ENCODE measurements at places on chromosomes 5 and 9.

GRCh38 chr5:163434401-163434866 is 3.0 kb upstream of the CCNG1 start:
- DNase-seq = no peak

- DNase-seq = no peak
These were observed 85.4 kb downstream of the TMEM161B start for GRCh38 chr5:88183255-88183654.

GRCh38 chr5:100889165-100889743 is 13.8 kb downstream of the ST8SIA4 start:
- no peak for DNase-seq

DNA sequence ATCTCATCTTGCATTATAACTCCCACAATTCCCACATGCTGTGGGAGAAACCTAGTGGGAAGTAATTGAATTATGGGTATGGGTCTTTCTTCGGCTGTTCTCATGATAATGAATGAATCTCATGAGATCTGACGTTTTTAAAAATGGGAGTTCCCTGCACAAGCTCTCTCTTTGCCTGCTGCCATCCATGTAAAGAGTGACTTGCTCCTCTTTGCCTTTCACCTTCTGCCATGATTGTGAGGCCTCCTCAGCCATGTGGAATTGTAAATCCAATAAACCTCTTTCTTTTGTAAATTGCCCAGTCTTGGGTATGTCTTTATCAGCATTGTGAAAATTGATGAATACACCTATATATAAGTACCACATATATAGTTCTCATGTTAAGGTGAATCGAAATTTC is 961.7 kb upstream of the COX7C start:
- DNase-seq = no peak

GRCh38 chr9:78858266-78858665 is 561.3 kb downstream of the PSAT1 start:
- no peak for DNase-seq

GRCh38 chr9:113409481-113409880 is 994 bp downstream of the POLE3 start:
- no peak for DNase-seq

GRCh38 chr5:143542798-143543144 is 139.3 kb upstream of the NR3C1 start:
- DNase-seq = no peak

GRCh38 chr9:85042981-85043647 is 373.6 kb downstream of the NTRK2 start:
- no peak for DNase-seq

- peak; percentile 98 for DNase-seq
These were observed 55.5 kb upstream of the ZNF354A start for GRCh38 chr5:178785999-178786398.

DNA sequence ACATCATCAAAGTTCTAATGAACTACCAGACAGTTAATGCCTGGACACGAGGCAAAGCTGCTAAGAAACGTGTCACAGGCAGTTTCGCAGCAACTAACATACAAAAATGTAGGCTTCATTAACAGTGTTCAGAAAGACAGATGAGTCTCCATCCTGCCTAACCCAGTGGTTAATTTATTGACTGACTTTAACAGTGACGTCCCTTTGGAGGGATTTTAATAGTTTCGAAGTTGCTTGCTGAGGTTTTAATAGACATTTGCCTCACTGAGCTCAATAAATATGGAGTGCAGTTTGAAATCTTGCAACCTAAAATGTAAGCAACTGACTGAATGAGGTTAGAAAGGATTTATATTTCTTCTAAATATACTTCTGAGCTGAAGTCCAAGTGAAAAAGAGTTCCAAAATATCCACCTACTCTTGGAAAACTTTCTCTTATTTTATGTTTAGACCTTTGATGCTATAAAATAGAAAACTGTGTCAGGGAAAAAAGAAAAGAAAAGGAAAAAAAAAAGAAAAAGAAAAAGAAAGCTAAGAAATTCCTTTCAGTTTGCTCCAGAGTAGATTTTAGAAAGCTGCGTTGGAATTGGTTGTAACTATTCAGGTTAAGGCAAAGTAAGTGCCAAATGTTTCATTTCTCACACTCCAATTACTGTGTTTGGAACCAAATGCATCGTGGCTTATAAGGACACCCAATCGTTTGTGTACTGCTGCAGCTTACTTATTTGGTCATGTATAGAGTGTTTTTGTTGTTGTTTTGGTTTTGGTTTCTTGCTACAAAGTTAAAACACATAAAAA is 2016.6 kb downstream of the MAT2B start:
- no peak for DNase-seq

- DNase-seq = no peak
These were observed 80.1 kb upstream of the DMAC1 start for GRCh38 chr9:7879551-7880245.

DNA sequence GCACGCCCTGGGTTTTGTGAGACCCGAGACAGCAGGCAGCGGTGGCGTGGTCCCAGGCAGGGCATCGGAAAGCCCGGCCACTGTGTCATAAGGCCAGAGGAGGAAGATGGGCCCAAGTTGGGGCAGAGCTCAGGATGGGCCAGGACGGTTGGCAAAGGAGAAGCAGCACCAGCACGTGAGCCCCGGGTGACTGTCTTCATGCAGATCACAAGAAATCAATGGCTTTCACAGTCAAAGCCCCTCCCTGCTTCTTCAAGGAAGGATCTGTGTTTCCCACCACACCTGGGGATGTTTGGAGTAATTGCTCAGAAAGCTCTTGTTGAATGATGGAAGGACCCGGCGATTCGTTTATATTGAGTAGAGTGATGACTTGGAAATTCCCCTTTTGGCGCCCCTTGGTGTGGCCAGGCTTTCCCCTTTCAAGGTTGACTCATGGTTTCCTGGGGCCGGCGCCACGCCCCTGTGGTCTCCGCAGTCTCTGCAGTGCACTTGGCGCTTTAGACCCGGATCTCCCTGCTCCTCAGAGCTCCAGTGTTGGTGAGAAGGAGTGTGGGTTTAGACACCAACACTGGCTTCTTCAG is 52.1 kb downstream of the IL31RA start:
- DNase-seq = peak; percentile 48

- no peak for DNase-seq
These were observed 5.3 kb downstream of the CDKN2AIPNL start for GRCh38 chr5:134406390-134406789.

- DNase-seq = no peak
These were observed 223.3 kb downstream of the SLF1 start for GRCh38 chr5:94841598-94842322.

GRCh38 chr5:38709678-38710306 is 136.0 kb upstream of the OSMR start:
- DNase-seq = no peak

- no peak for DNase-seq
These were observed 139.4 kb upstream of the RAI14 start for GRCh38 chr5:34516686-34517085.

DNA sequence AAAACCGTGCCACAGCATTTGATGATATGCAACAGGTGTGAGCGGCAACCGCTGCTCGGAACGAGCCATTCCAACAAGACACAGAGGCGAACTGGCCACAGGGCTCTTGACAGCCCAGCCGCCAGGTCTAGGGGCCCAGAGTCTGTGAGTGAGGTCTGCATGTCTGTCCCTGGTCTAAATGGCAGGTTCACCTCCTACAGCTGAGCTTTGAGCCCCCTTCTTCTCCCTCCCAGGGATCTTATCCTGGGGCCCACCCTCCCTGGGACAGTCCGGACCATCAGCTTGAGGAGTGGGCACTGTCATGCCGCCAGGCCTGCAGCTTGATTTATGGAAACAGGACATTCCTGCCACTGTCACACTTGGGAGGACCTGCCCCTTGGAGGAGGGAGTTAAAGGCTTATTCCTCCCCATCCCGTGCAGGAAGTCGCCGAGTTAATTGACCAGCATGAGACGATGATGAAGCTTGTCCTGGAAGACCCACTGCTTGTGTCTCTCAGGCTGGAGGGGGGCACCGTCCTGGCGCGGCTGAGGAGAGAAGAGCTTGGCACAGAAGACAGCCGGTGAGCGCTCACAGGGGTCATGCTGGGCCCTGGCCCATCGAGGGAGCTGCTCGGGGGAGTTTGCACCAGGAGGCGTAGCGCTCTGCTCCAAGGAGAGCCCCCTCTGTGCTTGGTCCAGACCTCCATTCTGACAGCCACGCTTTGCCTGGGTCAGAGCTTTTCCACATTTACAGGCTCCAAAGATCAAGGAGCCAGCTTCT is 35.5 kb upstream of the LRRC14B start:
- DNase-seq = no peak

DNA sequence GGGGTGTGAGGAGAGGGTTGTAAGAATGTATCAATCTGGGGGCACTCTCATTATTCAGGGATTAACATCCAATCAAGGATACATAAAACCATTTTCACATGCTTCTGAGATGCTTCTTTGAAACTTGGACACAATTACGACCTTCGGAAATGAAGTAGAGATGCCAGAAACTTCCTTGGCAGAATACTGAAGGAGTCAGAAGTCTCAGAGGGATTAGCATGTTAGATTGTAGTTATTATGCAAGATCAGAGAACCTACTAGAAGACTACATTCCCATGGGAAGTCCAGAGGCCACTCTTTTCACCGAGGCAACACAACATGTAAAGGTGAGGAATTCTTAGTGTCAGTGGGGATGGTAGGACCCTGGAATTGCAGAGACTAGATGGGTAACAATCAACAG is 5.1 kb upstream of the SLC22A4 start:
- DNase-seq = no peak

DNA sequence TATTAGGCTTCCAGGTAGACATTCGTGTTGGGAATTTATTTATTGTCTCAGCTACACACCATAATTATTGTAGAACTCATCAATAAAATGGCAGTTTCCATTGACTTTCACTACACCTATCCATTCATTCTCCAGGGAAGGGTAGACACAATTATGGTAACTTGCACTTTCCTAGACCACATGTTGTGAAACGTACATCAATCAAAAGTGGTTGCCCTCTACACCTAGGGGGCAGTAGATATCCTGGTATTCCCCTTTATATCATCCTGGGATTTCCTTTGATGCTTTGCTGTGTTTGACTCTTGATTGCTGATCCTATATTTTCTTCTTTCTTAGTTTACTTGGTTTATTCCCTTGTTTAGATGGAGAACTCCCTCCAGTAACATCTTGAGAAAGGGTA is 47.9 kb downstream of the ADGRV1 start:
- no peak for DNase-seq

- no peak for DNase-seq
These were observed 321.4 kb upstream of the WWC1 start for GRCh38 chr5:167969998-167970397.

- DNase-seq = no peak
These were observed 9.4 kb downstream of the CRB2 start for GRCh38 chr9:123365287-123365880.

DNA sequence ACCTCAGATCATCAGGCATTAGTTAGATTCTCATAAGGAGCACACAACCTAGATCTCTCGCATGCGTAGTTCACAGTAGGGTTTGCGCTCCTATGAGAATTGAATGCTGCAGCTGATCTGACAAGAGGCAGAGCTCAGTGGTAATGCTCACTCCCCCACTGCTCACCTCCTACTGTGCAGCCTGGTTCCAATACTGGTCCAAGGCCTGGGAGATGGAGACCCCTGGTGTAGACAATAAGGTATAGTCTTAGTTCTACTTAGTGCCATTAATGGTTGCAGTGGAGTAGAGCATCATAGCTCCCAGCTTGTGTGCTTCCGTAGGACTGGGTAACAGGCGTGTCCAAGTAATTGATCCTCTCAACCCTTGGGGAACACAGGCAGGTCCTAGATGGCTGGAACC is 70.4 kb upstream of the ANKRD55 start:
- DNase-seq = no peak

DNA sequence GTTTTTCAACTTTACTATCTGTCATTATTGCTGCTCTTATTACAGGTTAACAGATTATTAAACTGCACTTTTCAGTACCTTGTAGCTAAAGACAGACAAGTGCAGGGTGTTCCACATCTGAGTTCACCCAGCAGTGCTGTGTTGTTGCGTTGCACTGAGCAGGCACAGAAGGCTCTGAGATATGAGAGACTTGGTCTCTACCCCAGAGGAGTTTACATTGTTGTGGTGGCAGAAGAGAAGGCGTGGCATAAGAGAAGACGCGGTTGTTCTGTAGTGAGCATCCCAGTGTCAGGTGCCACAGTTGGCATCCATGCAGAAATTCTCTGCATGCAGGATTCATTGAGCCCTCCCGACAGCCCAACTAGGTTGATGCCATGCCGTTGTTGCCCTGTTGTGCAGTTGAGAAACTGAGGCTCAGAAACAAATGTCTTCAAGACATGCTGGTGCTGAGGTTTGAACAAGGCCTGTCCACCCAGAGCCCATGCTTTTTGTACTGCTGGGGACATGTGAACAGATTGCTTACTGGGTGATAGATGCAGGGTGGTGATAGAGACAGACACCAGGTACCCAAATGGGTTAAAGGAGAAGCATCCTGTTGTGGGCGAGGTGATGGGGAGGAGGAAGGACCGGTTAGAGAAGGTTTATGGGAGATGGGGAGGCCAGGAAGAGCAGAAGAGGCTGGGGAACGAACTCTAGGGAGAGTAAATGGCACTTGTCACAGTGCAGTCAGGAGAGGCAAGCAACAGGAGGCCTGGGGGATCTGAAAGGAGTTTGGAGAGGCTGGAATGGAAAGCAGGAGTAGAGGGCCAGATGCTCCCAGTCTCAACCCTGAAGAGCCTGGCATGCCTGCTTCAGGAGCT is 8.2 kb downstream of the ABL1 start:
- DNase-seq = no peak

DNA sequence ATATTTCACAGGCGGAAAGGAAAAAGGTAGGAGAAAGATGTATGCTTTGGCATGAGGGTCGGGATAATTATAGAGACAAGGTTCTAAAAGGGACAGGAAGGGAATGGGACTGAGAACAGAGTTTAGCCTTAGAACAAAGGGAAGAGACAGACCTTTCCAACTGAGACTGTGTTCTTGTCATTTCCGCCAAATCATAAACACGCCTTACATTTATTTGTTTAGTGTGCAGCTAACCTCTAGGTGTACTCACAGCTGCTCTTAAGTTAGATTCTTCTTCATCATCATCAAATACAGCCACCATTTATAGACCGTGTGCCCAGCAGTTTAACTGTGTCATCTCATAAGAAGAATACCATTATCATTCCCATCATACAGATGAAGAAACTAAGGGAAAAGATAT is 5.9 kb upstream of the DELE1 start:
- DNase-seq = no peak

- no peak for DNase-seq
These were observed 54.5 kb upstream of the IL17B start for GRCh38 chr5:149433524-149434131.

DNA sequence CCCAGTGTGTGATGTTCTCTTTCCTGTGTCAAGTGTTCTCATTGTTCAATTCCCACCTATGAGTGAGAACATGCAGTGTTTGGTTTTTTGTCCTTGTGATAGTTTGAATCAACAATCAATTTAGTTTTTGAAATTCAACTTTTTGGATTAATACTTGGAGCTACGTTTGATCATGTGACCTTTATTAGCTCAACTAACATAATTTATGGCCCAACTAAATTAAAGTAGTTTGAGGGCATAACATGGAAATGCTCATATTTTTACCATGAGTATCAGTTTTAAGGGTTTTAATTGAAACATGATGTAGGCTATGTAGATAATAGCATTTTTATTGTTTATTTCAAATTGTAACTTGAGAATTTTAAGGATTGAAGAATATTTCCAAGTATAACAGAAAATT is 168.0 kb downstream of the CCDC171 start:
- DNase-seq = no peak

All from H4 (cell line).